ENCODE measurements at places on chromosomes 6 and 20. TPM values are rescaled to one million over a fixed set of nuclear protein-coding genes. Genes with fewer than 3 reads are reported as not detected.

EFCAB8 gene
- polyA plus RNA-seq: not detected

SLCO4A1 gene
- 3.5 TPM for polyA plus RNA-seq

SYNDIG1 gene
- polyA plus RNA-seq: 0.46 TPM

FAM217A gene
- not detected for polyA plus RNA-seq

MYT1 gene
- 35.8 TPM for polyA plus RNA-seq

TUBB2B gene
- polyA plus RNA-seq: 3,711 TPM

DACT2 gene
- 0.48 TPM for polyA plus RNA-seq

HSPA12B gene
- polyA plus RNA-seq: not detected

SERPINB6 gene
- polyA plus RNA-seq: 1.9 TPM

ADGRG6 gene
- polyA plus RNA-seq: 0.37 TPM

HTR1E gene
- polyA plus RNA-seq: 0.22 TPM

PPP1R14C gene
- polyA plus RNA-seq: 14.0 TPM

LINC00237 gene
- not detected for polyA plus RNA-seq

TUBB2A gene
- polyA plus RNA-seq: 1,088 TPM

SYNJ2 gene
- not detected for polyA plus RNA-seq

PTGIS gene
- polyA plus RNA-seq: 3.2 TPM

FAM209B gene
- not detected for polyA plus RNA-seq

LGSN gene
- polyA plus RNA-seq: not detected

ATP6V1G2 gene
- polyA plus RNA-seq: 56.7 TPM

ABCF1 gene
- 19.5 TPM for polyA plus RNA-seq

PGC gene
- polyA plus RNA-seq: not detected

KHDC1 gene
- polyA plus RNA-seq: 1.5 TPM

RSPH3 gene
- polyA plus RNA-seq: 2.4 TPM

CEP250 gene
- polyA plus RNA-seq: 25.8 TPM

BTBD3 gene
- polyA plus RNA-seq: 90.0 TPM

ENPP5 gene
- 1.2 TPM for polyA plus RNA-seq

DZANK1 gene
- 10.6 TPM for polyA plus RNA-seq

LCA5 gene
- polyA plus RNA-seq: 13.2 TPM

LIN28B gene
- polyA plus RNA-seq: 19.1 TPM
